T-helper 2 cell treated with Interferon-gamma antibody and Interleukin-4, amounts not matched to agents 5 μg/mL and 100 μg/mL, for 36 hours (primary cell): ENCODE measurements at places on chromosomes 7 and 10.

- no peak for DNase-seq
Observed at GRCh38 chr10:115969591-115969990, 303.4 kb downstream of the GFRA1 start.

- DNase-seq, result no peak
Observed at GRCh38 chr10:81040031-81040430, 502.3 kb downstream of the SH2D4B start.

DNA sequence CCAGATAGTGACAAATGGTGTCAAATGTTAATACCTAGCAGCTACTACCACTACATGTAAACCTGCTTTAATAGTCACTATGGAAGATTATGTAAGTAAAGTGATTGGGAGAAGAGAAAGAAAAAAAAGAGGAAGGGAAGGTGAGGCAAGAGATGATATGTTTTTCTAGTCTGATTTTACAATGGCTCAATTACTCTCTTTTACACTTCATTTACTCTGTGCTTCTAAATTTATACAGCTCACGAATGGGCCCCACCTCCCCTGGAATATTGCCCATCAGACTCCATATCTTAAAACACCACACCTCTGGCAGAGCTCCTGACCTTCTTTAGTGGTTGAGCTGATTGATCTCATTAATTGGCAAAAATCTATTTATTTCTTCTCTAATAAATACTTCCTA, 28.0 kb upstream of the IKZF1 start:
- no peak for DNase-seq

DNA sequence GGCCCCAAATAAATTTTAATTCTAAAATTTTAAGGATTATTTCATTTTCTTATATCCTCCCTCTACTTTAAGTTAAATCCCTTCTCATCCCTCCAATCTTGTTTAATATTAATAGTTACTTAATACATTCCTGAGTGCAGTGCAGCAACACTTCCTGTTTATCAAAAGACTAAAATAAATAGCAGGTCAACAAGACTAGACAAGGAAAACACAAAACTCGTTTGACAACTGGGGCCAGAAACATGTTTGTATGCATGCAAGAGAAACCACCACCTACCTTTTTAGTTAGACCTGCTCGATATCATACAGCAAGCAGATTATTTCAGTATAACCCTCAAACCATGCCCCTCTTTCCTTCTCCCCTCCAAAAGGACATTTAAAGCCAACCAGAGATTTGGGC, 95.8 kb downstream of the PARD3 start:
- no peak for DNase-seq

- DNase-seq, result no peak
Observed at GRCh38 chr10:33800986-33801385, 466.5 kb upstream of the NRP1 start.

GRCh38 chr10:97399843-97400545, 1.1 kb downstream of the RRP12 start:
- DNase-seq, result no peak

- DNase-seq, result no peak
Observed at GRCh38 chr7:49396229-49396628, 377.2 kb upstream of the VWC2 start.

GRCh38 chr7:15397922-15398760, 163.7 kb downstream of the AGMO start:
- no peak for DNase-seq

GRCh38 chr10:132390170-132390920, 6.7 kb upstream of the PWWP2B start:
- no peak for DNase-seq

GRCh38 chr7:27046854-27047549, 48.8 kb downstream of the HOXA1 start:
- DNase-seq, result no peak

- DNase-seq, result no peak
Observed at GRCh38 chr10:114874827-114875411, 53.3 kb downstream of the FHIP2A start.

DNA sequence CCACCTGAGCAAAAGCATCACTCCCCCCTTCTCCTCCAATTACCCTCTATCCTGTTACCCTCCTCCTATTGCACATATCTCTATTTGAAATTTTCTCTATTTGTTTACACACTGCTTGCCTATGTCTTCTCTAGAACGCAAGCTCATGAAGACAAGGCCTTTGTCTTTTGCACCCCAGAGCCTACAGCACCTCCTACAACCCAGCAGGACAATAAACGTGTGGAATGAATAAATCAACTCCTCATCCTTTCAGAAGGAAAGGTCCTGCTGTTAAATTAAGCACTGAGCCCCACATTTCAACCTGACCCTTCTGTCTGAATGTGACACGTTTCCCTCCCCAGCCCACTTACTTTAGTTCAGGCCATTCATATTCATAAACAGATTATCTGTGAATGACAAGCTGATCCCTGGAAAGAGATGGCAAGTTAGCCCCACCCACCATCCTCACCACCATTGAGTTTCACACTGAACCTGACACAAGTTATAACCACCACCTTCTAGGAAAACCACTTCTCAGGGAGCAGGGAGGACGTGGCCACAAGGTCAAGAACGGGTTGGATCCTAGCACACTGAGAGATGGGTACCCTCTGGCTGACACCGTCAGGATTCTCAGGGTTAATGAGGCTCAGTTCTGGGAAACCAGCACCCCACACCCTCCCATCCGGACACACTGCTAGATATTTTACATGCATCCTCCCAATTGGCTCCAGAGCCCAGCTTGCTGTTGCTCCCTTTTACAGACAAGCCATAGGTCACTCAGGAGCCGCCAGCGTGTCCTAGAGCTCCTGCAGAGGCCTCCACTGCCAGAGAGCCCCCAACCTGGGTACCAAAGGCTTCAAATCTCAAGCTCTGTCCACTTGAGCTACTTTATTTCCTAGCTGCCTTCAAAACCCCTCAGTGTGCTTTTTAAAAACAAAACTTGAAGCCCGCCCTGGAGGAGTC, 934 bp downstream of the PRTFDC1 start:
- peak; percentile 20 for DNase-seq

- no peak for DNase-seq
Observed at GRCh38 chr10:77144656-77145055, 493.0 kb downstream of the KCNMA1 start.

GRCh38 chr10:121823993-121824463, 103.8 kb downstream of the ATE1 start:
- DNase-seq, result no peak

GRCh38 chr7:33221390-33221789, 92.0 kb downstream of the BBS9 start:
- no peak for DNase-seq

GRCh38 chr10:48890888-48891850, 48.5 kb downstream of the LRRC18 start:
- DNase-seq, result no peak

GRCh38 chr10:24968349-24968748, 15.9 kb upstream of the PRTFDC1 start:
- no peak for DNase-seq

GRCh38 chr10:86684331-86685097, 16.2 kb downstream of the LDB3 start:
- DNase-seq, result no peak

DNA sequence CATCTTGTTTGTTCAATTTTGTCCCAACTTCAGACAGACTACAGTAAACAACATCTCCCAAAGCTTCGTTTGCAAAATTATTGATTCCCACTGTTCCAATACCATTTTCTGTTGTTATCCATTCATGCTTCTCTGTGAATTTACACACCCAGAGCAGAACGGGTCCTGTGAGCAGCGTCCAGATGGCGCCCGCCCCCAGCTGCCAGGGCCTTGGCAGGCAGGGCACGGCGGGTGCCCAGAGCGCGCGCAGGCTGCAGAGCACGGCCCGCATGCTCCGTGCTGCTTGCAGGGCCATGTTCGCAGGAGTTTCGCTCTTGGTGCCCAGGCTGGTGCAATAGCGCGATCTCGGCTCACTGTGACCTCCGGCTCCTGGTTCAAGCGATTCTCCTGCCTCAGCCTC, 32.5 kb upstream of the SEPTIN7 start:
- no peak for DNase-seq

DNA sequence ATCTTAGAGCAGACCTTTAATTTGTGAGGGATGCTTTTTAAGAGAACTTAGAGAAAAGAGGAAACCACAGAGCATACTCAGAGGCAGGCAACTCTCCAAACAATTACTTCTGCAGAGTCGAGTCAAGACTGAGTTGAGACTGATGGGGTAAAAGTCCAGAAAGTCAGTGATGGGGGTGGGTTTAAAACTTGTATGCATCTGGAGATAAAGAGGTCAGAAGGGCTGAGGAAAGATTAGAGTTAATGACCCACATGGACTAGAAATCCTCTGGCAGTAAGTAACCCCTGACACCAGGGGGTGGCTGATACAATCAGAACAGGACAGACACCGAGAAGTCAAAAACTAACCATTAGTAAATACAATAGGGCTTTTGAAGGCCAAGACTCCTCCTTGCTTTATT, 42.4 kb upstream of the SEPTIN7 start:
- no peak for DNase-seq

DNA sequence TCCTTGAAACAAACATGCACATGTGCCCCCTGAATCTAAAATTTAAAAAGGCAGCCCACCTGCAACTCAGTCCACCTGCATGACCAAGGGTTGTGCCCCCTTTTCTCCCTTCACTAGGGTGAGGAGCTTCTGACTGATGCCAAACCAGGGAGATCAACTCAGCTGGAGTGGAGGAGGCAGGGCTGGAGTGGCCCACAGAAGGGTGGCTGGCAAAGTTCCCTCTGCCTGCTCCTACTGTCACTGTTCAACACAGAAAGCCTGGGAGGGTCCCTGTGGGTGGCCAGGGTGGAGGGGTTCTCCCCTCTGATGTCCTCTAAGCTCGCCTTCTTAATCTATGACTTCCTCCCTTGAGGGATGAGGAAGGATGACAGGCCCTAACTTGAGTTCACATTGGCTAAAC, 55.7 kb upstream of the ANTXRL start:
- no peak for DNase-seq

GRCh38 chr7:985915-986741, 3.1 kb downstream of the CYP2W1 start:
- no peak for DNase-seq

GRCh38 chr10:15313843-15314242, 57.2 kb downstream of the FAM171A1 start:
- no peak for DNase-seq

GRCh38 chr10:27794157-27794556, 48.5 kb upstream of the MKX start:
- DNase-seq, result no peak
